Stimulated activated naive B cell treated with anti-CD40 and anti-IgM and Interleukin-4, amounts not matched to agents 10 μg/mL and 1 μg/mL and 100 μg/mL, for 72 hours (primary cell): ENCODE measurements at places on chromosomes 6 and 20.

- no peak for DNase-seq
These were observed 122.6 kb upstream of the IFNGR1 start for GRCh38 chr6:137341681-137342195.

DNA sequence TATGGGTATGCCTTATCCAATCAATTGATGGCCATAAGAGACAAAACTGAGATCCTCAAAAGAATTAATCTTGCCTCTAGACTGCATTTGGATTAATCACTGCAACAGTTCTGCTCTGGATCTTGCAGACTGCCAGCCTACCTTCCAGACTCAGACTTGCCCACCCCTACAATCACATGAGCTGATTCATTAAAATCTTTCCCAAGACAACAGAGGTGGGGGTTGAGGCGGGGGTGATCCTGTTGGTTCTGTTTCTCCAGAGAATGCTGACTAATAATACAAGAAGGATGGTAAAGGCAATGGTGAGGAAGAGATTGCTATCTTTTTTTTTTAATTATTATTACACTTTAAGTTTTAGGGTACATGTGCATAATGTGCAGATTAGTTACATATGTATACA is 43.7 kb upstream of the MEI4 start:
- no peak for DNase-seq

DNA sequence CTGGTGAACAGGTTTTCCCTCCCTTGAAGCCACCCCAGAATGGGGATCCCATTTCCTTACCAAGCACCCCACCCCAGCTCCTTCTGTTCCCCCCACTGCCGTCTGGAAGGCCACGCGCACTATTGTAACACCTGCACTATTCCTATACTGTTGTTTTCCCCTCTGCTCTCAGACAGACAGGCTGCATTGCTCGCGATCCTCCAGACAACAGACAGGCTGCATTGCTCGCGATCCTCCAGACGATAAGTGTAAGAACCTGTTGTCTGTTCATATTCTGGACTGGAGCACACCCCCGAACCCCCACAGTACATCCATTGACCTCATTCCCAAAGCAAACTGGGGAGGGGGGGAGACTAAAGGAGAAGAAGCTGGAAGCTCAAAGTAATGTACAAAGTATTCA is 72.7 kb downstream of the LY86 start:
- DNase-seq: no peak

DNA sequence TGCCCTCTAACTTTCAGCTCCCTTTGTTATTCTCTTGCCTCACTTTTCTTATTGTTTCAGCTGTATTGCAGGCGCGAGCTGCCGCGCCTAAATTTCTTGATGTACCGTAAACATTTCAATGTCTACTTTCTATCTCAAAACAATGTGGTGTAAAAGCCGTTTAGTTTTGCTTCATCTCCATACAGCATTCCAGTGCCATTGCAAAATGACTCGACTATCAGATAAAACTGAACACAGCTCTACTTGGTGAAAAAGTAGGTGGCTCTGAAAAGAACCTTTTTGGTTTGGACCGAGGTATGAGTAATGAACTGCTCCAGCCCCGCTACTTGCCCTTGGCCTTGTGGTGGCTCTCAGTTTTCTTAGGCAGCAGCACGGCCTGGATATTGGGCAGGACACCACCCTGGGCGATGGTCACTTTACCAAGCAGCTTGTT is 74.6 kb downstream of the OR2B2 start:
- DNase-seq: no peak

DNA sequence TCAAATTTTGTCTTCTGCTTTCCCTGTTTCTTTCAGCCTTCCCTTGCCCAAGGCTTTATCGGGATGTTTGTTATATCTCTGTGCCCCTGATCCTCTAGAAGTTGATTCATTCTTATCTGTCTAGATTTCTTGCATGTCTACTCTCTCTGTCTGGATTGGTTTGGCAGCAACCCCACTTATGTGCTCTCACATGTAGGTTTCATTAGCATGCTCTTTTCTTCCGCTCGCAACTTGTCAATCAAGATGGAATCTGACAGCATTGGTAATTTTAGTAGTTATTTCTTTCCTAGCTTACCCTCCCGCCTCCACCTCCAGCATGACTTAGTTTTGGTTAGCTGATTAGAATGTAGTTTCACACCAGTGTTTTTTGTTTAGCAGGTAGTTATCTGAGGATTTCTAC is 39.3 kb downstream of the LRRC1 start:
- no peak for DNase-seq

DNA sequence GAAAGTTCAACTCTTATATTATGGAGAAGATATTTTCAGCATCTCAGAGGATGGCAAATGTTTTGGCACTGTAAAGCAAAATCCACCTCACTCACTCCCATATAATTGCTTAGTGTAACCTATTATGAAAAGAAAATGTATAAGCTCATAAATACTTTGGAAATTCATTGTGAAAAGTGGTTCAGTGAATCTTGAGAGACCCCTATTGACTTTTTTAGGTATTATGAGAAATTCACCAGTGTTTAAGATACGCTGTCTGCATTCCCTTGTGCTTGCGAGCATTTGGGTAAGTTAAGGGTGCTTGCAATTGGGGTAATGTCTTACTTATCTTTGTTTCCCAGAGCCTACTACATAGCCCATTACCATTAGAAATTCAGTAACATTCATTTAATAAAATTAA is 66.3 kb upstream of the BMP5 start:
- DNase-seq: no peak

- no peak for DNase-seq
These were observed 136.8 kb upstream of the LRFN2 start for GRCh38 chr6:40723967-40724366.

DNA sequence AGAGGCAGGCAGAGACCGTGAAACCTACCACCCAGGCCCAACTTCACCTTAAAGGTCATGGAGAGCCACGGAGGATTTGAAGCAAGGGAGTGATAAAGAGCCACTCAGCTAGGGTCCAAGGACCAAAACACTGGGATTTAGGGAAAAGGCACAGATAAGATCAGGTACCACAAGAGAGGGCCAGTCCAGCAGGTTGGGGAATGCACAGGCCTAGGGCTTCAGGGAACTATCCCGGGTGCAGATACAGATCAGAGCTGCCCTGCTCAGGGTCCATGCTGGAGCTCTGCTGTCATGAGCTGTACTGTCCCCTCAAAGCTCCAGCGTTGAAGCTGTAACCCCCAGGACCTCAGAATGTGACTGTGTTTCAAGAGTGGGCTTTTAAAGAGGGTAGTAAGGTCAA is 16.9 kb downstream of the SLC22A23 start:
- DNase-seq: no peak

DNA sequence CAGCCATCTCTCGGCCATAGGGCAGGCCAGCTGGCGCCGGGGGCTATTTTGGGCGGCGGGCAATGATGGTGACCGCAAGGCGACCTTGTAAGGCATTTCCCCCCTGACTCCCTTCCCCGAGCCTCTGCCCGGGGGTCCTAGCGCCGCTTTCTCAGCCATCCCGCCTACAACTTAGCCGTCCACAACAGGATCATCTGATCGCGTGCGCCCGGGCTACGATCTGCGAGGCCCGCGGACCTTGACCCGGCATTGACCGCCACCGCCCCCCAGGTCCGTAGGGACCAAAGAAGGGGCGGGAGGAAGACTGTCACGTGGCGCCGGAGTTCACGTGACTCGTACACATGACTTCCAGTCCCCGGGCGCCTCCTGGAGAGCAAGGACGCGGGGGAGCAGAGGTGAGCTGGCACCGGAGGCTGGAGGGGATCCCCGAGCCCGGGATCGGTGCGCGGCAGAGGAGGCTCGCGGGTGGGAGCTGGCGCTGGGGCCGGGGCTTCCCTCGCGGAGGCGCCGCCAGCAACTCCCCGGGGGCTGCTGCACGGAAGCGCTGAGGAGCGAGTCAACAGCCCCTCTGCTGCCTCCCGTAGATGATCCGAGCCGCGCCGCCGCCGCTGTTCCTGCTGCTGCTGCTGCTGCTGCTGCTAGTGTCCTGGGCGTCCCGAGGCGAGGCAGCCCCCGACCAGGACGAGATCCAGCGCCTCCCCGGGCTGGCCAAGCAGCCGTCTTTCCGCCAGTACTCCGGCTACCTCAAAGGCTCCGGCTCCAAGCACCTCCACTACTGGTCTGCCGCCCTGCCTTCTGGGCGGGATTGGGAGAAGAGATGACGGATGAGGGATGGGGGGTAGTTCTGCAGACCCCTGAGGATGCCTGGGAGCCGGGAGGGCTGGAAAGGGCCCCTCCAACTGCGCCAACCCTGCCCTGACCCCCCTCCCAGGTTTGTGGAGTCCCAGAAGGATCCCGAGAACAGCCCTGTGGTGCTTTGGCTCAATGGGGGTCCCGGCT is at the start of the genes CTSA and NEURL2:
CTSA (plus strand) TSS at position 351 of the 999 bp plus-strand sequence; CDS start at position 585, 234 bp downstream.
NEURL2 (minus strand) TSS at position 224 of the 999 bp plus-strand sequence; CDS start at position 7, 217 bp downstream.
- peak; percentile 89 for DNase-seq

DNA sequence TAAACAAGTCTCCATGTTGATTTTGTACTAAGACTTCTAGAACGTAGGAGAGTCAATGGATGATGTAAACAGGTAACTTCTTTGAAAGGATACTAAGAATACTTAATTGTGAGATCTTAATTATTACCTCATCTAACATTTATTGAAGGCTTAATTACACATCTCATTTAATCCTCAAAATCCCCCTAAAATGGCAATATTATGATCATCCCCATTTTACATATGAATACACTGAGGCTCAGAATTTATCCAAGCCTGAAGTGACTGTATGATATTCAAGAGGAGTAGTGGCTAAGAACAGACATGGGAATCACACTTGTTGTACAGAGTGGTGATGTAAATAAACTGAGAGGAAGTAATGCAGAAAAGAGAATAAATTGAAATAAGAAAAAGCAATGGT is 22.9 kb downstream of the NOL7 start:
- no peak for DNase-seq

- DNase-seq: no peak
These were observed 256.3 kb upstream of the SOX4 start for GRCh38 chr6:21337263-21337662.

DNA sequence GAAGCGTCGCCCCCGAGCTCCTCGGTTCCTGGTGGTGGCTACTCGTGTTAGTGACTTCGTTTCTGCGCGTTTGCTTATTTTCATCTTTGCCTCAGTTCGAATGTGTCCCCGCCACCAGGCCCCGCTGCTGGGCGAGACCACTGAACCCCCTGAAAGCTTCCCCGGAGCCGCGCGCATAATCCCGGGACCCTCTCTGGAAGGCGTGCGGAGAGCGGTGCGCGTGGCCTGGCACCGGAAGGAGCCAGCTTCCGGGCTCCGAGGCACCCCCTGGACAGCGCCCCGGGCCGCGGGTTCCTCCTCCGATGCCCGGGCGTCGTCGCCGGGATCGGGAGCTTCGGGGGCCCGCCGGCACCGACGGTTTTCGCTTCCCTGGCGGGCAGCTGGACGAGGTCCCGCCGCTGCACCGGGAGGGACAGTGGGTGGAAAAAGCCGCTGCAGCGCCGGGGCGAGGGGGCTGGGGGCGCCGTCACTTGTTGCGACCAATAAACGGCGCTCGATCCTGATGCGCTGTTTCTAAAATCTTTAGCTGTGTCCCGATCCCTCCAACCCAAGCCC is 643 bp upstream of the SLC35D3 start:
- no peak for DNase-seq

DNA sequence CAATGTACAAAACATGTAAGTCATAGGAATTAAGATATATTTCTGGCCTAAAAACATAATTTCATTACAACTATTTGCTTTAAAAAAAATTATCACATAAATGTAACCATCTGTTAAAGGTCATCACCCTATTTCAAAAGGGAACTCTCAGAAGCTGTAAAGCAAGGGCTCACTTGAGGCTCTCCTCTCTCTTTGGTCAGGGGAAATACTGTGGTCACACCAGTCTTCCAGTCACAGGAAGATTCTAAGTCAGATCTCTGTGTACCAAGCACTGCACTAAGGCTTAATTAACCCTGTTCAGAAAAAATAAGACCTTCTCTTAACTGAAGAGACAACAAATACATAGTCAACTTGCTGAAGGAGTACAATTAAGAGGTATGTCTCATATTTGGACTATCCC is 75.6 kb downstream of the MMS22L start:
- DNase-seq: no peak

GRCh38 chr6:169996378-169997051 is 245.1 kb downstream of the ERMARD start:
- DNase-seq: no peak

GRCh38 chr20:56711018-56711417 is 81.9 kb downstream of the TFAP2C start:
- no peak for DNase-seq

GRCh38 chr6:52162940-52163908 is 23.0 kb upstream of the IL17A start:
- no peak for DNase-seq

GRCh38 chr20:57570145-57570850 is 9.4 kb downstream of the PCK1 start:
- DNase-seq: no peak

DNA sequence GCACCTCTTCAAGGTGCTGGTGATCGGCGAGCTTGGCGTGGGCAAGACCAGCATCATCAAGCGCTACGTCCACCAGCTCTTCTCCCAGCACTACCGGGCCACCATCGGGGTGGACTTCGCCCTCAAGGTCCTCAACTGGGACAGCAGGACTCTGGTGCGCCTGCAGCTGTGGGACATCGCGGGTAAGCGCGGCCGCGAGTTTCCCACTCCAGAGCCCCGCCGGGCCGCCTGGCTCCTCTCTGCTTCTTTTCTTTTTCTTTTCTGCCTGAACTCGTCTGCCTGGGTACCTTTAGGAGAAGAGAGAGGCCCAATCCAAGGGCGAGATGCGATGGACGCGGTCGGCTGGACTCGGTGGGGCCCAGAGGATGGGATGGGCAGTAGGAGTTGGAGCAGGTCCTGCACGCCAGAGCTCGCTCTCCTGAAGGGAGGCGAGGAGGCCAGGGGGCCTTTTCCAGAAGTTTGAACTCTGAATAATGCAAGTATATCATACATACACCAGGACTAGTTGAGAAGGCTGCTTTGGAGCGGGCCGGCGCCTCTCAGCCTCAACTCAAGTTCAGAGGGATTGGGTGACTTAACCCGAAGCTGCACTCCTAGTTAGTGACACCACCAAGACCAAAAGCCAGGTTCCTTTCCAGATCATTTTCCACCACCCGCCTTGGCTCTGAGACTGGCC is 445 bp downstream of the RAB32 start:
- peak; percentile 0 for DNase-seq

GRCh38 chr6:150313781-150314180 is 55.0 kb upstream of the IYD start:
- DNase-seq: no peak

GRCh38 chr6:7107578-7108195 is at the start of gene RREB1:
TSS of gene RREB1 (plus strand) at chr6:7107961. CDS start at chr6:7181912, 73,951 bp downstream.
- peak; percentile 59 for DNase-seq

- peak; percentile 41 for DNase-seq
These were observed 222.4 kb upstream of the JARID2 start for GRCh38 chr6:15023448-15023847.

GRCh38 chr20:2911200-2911599 is 37.9 kb downstream of the PTPRA start:
- no peak for DNase-seq

DNA sequence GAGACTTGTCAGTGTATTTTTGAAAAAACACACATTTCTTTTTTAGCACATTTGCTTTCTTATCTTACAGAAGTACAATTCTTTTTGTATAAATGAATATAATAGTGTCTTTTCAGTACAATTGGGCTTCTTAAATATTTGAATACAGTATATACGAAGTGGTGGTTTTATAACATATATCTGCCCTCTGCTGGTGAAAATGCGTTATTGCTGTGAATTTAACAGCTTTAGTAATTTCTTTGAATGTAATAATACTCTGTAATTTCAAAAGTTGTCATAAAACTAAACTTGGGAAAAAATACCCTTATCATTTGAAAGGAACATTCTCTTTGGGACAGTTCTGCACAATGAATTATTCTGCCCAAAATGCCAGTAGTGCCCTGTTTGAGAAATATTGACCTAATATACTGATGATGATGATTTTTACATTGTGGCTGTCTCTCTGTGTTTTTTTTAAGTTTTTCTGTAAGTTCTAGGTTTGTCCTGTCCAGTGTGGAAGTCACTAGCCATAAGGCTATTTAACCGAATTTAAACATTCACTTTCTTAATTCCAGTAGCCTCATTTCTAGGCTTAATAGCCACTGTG is 19.0 kb downstream of the SMAP1 start:
- DNase-seq: no peak
